Dermis microvascular lymphatic vessel endothelial cell (primary cell): ENCODE measurements at places on chromosomes 3 and 15. TPM values are rescaled to one million over a fixed set of nuclear protein-coding genes. Genes with fewer than 3 reads are reported as not detected.
A peak's percentile ranks its signal among the peaks of the same experiment; 100 is the strongest.

GRCh38 chr3:116299646-116300081 is 145.6 kb downstream of the LSAMP start:
- no peak for DNase-seq

- no peak for DNase-seq
Measured at GRCh38 chr15:87500240-87500639, 756.3 kb downstream of the NTRK3 start.

DNA sequence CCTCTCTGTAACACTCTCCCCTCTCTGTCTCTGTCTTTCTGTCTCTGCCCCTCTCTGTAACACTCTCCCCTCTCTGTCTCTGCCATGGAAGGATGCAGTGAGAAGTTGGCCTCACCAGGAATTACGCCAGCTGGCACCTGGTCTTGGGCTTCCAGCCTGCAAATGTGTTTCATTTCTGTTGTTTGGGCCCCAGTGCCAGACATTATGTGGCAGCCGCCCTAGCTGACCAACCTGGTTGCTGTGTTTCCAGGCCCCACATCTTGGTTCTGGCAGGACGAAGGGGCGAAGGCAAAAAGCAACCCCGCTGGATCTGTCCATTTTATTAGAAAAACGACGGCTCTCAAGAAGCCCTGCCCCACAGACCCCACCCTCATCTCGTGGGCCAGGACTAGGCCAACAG is 5.2 kb upstream of the ZXDC start:
- no peak for DNase-seq

GRCh38 chr3:127420829-127421228 is 133.0 kb upstream of the PRR20G start:
- no peak for DNase-seq

DNA sequence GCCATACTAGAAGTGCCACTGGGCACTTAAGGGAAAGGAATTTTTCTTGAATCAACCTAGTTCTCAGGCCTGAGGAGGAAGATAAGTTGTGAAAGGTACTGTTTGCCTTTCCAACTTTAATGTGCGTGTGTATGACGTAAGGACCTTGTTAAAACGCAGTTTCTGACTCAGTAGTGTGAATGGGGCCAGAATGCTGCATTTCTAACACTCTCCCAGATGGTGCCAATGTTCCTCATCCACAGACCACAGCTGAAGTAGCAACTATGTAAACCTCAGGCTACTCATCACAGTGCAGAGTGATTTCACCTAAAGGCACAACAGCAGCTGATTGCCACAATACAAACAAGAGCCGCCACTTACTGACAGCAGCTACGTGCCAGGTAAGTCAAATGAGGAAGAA is 103.6 kb downstream of the OTOL1 start:
- no peak for DNase-seq

LRRC2 gene
- under 0.01 and 0.13 TPM in 2 replicates for total RNA-seq

- DNase-seq: no peak
Measured at GRCh38 chr15:100682468-100682867, 80.1 kb downstream of the ASB7 start.

GRCh38 chr3:5015056-5015455 is 35.8 kb downstream of the BHLHE40 start:
- DNase-seq: no peak

NMB gene
- total RNA-seq: 6.0 and 7.6 TPM in 2 replicates

SETMAR gene
- total RNA-seq: 9.4 and 10.1 TPM in 2 replicates

IL17RD gene
- total RNA-seq: 0.26 and 0.38 TPM in 2 replicates

- no peak for DNase-seq
Measured at GRCh38 chr3:114994554-114995341, 152.3 kb downstream of the ZBTB20 start.

MOBP gene
- under 0.01 TPM in 1 of 2 replicates, not detected in the other for total RNA-seq

DNA sequence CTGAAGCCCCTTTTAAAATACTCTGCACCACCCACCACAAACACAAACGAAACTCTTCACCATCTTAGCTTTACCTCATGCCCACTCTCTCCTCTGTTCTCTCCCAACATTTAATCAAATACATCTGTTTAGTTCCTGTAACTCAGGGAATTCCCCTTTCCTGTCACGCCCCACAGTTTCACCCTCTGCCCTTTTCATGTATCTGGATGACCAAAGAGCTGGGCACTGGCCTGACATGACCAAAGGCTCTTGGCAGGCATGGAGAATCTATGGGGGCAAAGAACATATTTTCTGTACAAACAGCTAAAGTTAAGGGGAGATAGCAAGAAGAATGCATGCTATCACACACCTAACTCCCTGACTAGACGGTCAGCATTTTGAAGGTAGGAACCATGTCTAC is 270.0 kb downstream of the TBL1XR1 start:
- no peak for DNase-seq

DNA sequence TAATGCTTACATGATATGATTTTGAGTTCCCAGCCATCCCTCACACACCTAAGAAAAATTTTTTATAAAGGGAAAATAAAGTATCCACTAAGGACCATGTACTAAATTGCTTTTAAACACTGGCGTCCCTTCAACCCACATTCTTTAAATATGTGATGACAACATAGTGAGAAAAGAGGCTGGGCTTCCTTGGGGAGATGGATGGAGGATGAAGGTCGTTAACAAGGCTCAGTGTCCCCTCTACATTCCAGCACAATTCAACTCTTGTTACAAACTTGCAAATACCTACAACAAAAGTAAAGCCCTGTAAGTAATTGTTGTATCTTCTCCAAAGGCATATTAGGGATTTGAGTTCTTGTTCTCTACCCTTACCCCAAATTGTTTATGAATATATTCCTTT is 87.2 kb upstream of the SLC4A7 start:
- no peak for DNase-seq

SAMMSON gene
- not detected in 2 replicates for total RNA-seq

SLC51A gene
- not detected in 2 replicates for total RNA-seq

SAMD7 gene
- total RNA-seq: not detected in 2 replicates

- DNase-seq: no peak
Measured at GRCh38 chr15:40334941-40335795, 5.6 kb downstream of the CCDC9B start.

DNA sequence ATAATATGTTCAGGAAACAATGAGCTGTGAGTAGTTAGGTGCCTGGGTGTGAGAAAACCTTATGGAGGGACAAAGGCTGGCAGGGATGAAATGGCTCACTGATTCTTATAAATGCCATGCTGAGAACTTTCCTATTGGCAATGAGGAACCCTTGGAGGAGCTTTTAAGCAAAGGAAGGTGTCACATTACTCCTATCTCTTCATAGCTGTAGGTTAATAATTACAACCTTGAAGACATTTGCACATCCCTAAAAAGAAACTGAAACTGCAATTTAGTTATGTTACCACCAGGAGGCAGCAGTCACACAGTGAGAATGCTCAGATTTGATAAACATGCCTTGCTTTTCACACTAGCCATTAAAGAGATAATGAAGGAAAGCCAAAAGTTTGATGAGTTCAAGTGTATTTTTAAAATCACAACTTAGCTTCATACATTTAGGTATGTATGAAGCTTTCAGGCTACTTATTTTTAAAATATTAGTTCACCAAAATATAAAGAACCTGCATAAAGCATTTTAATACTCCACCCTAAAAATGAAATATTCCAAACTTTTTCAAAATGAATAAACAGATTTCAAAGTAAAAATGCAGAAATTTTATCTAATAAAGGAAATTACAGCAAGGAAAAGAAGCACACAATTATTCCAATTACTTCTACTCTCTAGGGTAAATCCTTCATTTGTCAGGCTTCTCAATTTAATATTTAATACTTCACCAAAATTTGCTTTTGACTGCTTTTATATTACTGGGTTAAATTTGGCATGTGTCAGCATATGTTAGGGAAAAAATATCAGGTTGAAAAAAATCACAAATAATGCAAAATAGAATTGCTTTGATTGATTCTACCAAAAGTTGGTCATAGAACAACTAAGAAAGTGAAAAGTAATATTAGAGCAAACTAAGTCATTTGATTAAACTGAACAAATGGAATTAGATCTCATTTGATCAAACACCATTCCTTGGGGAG is 136.9 kb upstream of the SLC2A2 start:
- peak; percentile 14 for DNase-seq

DNA sequence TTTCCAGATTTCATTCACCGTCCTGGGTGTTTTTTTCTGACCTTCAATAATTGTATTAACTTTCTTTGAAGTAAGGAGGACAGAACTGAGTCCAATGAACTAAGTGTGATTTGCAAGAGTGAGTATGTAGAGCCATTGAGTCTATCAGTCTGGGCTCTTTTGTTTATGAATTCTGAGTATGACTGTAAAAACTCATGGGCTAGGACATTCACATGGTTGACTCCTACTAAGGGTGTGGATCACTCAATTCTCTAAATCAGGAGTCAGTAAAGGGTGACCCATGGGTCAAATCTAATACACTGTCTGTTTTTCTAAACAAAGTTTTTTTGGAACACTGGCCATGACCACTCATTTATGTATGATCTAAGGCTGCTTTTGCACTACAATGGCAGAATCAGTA is 269.0 kb downstream of the ZNF385D start:
- no peak for DNase-seq

CNTN6 gene
- total RNA-seq: not detected in 2 replicates

PRR20G gene
- not detected in 2 replicates for total RNA-seq

- peak; percentile 6 for DNase-seq
Measured at GRCh38 chr3:119810018-119810435, 28.1 kb downstream of the NR1I2 start.

DNA sequence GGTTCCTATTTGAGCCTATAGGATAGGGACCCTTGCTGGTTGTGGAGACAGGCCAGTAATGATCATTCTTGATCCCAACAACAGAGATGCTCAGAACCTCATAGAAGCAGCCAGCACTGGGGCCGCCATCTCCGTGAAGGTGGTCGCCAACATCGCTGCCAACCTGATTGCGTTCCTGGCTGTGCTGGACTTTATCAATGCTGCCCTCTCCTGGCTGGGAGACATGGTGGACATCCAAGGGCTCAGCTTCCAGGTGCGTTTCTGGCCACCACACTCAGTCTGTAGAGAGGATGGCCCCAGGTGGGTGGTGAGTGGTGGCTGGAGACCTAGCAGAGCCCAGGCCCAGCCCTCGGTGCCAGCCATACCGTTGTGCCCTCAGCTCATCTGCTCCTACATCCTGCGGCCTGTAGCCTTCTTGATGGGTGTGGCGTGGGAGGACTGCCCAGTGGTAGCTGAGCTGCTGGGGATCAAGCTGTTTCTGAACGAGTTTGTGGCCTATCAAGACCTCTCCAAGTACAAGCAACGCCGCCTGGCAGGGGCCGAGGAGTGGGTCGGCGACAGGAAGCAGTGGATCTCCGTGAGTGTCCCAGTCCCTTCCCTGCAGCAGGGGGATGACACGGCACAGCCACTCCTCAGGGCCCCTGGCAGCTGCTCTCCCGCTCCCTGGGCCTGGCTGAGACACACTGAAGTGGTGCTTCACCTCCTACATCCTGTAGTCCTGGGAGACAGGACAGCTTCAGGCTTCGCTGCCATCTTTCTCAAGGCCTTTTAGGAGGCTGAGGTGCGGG is 46.5 kb upstream of the PDE8A start:
- no peak for DNase-seq

- no peak for DNase-seq
Measured at GRCh38 chr3:29412110-29412509, 131.2 kb downstream of the RBMS3 start.

GRCh38 chr3:50551681-50552435 is 15.7 kb downstream of the C3orf18 start:
- DNase-seq: no peak

DNA sequence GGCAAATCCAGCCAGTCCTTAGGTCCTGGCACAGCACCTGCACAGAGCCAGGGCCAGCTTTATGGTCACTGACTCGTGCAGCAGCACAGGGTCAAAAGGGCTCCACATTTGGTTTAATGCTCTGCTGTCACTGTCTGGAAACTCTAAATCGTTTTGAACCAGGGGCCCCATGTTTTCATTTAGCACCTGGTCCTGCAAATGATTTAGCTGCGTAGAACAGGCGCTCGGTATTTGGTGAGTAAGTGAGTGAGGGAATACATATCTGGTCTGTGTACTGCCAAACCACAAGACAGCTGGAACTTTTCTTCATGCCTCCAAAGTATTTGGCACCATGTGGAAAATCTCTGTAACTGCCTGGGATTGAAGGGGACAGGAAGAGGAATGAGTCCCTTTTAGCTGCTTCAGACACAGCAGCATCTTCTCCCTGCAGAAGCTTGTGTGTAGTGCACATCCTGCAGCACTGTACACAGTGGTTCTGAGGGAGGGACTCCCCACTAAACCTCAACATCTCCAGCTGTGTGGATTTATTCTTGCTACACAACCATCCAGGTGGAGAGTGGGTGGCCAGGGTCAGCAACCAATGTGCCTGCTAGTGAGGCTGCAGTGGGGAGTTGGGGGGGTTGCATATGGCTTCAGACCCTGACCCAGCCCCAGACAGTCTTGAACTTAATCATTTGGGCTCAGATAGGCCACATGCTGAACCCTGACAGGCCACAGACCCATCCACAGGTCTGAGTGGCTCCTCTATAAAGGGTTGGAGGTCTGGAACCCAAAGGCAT is 1.1 kb downstream of the SH2D7 start:
- no peak for DNase-seq

GOLGA8S gene
- 0.13 TPM in 1 of 2 replicates, not detected in the other for total RNA-seq

DNA sequence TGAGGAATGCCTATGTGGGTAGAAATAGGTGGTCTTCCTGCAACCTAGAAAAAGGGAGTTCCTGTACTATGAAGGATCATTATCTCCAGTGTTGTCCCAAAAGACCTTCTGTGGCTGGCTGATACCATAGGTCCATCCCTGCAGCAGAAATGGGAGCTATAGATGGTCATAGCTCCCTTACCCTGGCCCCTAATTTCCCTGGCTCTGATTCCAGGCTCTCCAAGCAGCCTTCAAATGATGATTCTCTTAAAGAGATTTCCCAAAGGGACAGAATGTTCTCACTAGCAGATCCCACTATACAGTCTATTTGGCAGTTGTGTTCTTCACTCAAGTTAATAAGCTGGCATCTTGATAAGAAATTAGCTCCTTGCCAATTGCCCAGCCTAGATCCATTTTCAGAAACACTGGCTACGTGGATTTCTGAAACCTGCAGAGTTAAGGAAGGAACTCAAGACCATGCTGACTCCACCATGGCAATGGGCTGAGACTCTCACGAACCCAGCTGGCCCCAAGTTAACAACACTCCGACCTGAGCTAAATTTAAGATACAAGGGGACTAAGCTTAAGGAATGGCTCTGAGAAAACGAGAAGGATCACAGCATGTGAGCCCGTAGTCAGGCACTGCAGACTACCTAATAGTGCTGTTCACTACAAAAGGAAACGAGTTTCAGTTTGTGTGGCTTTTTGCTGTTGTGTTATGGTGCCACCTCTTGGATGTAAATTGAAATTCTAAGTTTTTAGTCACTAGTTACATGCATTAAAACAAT is 11.4 kb downstream of the C15orf40 start:
- peak; percentile 66 for DNase-seq

PTPRG gene
- 6.7 and 8.6 TPM in 2 replicates for total RNA-seq

GRCh38 chr3:10778492-10779292 is 37.3 kb upstream of the SLC6A11 start:
- no peak for DNase-seq

- no peak for DNase-seq
Measured at GRCh38 chr15:74826364-74826819, at the start of gene CPLX3. TSS of gene CPLX3 (plus strand) at chr15:74826627. CDS start at chr15:74826704, 77 bp downstream.

GHSR gene
- total RNA-seq: not detected in 2 replicates

DNA sequence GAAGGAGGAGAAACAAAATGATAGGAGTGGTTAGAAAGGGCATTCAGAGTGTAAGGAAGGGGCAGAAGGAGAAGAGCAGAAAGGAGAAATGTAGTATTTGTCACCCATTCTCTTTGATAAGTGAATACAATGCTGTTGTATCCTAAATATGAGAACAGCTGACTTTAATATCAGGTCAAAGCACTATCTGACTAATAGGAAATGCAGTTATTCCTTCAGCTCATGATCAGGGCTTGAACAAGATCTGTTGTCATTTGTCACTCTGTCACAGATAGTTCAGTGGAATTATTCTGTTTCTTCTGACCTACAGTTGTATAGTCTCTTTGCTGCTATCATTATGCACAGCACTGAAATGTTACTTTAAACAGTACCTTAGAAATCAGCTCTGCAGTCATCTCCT is 149.4 kb downstream of the FRMD5 start:
- no peak for DNase-seq

LRRIQ4 gene
- under 0.01 TPM in 1 of 2 replicates, not detected in the other for total RNA-seq

SEMA3G gene
- 23.0 and 35.9 TPM in 2 replicates for total RNA-seq
